Kidney tubule cell (primary cell): ENCODE measurements at places on chromosomes 5 and 9.

DNA sequence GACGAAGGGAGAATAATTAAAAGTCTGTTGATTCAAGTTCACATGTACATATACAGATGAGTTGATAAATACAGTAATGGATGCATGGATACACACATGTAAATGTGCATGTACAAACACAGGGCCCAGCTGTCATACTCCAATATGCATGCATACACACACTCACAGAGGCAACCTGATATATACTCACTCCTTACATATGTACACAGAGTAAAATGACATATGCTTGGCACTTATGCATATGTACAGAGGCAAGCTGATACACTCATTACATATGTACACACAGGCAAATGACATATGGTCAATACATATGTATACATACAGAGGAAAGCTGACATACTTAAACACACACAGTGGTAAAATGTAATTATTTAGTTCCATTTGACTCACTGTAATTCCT lies 7.2 kb upstream of the TMEFF1 start:
- no peak for DNase-seq

GRCh38 chr9:93380410-93381060 lies 71.0 kb upstream of the FAM120A start:
- no peak for DNase-seq

DNA sequence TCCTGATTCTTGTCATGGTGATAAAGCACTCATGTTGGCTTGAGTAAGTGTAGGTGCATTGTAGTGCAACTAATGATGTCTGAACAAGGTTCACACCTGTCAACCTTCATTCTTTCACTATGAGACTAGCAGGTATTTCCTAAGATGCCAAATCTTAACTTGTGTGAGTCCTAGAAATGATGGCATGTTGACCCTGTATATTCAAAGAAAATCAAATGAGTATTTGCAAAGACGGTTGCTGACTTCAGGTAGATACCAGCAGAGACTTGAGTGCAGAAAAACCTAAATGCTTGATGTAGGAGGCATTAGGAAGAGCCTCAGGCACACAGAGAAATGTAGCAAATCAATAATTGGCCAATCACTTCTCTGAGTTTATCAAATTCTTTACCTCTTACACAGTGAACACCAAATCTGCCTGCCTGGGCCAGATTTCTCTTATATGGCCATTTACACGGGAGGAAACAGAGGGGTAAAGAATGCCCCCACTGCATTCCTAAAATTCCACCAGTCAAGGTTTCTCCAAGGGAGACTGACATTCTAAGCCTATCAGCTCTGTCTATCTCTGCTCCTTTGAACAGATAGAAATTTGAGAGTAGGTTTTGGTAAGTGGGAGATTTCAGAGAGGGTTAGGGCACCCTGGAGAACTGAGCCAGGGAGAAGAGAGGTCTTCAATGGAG lies 488.6 kb upstream of the WWC1 start:
- peak; percentile 65 for DNase-seq

DNA sequence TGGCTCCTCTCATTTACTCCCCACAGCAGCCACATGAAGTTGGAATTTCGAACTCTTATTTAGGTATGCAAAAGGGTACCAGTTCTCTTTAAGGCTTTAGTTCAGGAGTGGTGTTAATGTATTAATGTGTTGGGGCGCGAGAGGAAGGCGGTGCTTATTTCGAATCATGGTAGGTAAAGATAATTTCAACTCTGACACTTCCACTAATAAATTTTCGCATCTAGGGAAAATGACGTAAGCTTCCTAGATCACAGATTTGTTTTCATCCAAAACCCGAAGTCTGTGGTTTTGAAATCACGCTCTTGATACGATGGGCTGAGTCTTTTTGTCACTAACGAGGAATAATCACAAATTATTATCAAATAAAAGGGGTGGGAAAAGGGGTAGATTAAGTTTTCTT lies 681 bp downstream of the PPWD1 start:
- DNase-seq: no peak
